ENCODE measurements at places on chromosomes 7 and 10.

DNA sequence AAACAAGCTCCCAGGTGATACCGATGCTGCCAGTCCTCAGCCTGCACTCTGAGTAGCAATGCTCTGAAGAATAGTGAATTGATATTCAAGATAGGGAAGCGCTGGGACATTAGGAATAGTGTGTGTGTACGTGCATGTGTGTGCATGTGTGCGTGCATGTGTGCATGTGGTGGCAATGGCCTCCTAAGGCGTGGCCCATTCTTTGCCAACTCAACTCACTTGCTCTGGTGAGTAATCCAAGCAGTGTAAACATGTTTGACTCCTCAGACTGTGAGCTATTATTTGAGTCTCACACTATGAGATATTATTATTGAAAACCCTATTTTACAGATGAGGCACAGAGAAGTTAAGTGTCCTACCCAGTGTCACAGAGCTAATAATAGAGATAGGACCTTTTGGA, 186.6 kb downstream of the RAB11FIP2 start:
- DNase-seq: no peak

DNA sequence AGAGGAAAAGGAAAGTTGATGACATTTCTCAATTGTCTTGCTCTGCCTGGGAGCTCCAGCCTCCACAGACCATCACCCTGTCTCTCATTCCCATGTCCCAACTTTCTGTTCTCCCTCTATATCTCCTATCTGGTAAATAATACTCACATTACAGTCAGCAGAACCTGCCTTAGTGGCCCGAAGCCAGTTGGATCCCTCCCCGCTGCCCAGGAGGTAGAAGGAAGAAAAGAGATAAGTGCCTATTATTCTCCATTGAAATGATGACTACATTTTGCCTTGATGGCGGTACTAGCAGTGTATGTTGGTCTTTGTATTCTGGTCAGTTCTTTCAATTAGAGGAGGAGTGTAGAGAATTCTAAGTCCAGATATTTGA, 91.9 kb downstream of the CSTF2T start:
- no peak for DNase-seq

- no peak for DNase-seq
Measured at GRCh38 chr10:1036341-1036791, 10.7 kb upstream of the IDI2 start.

DNA sequence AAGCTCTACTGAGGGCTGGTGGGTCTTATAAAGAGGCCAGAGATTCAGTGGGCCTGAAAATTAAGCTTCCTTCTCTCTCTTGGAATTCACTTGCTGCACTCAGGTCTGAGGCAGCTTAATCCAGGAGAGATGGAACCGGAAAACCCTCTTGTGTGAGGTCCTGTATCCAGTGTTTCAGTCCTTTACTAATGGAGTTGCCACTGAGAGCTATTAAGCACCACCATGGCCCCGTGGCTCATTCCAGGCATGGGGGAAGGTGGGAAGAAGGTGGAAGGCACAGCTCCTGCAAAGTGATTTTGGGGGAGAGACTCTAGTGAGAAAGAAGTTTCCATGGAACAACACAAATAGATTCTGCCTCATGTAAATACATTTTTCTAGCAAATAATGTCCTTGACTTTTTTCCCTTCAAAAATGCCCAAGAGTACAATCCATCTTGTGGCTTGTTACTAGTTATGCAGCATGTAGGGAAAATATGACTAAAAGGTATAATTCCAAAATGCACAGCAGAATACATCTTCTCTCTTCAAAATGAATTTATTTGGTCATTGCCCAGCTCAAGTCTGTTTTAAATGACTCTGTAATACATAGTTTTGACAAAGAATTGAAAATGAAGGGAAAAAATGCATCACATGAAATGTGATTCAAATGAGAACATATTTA, 46.7 kb upstream of the FOXI2 start:
- DNase-seq: no peak

DNA sequence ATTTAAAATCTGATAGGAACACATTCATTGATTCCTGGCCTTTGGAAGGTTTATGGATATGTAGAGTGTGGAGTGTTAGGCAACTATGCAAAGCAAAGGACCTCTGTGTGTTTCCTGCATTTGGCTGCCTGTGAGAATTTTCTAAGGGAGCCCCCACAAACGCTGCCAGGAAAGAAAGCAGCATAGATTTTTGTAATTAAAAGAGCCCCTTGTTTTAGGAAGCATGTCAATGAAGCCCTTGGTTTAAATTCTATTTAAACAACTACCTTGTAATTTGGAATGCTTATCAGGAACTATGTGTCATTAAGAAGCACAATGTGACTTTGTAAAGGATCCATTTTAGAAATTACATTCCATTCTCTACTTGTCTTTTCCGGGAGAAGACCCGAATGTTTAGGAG, 742.5 kb downstream of the NXPH1 start:
- DNase-seq: no peak

DNA sequence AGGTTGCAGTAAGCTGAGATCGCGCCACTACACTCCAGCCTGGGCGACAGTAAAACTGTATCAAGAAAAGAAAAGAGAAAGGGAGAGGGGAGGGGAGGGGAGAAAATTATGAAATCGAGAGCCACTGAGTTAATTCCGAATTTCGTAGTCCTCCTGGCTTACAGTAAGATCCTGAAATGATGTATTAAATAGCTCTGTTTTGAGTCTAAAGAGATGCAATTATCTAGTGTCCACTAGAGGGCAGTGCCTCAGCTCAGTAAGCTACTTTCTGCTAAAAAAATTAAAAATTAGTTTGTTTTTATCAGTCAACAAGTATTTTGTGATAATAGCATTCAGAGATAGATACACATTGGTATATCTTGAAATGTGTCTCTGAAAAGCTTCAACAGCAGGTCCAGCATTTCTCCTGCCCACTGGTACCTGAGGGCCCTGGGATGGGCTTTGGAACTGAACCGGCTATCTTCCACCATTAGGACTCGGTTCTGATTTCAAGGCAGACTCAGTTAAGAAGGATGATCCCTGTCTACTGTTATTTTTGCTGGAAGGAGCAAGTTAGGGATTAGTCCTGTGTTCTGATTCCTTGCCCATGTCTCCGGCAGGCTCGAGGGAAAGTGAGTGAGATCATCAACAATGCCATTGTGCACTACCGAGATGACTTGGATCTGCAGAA, 19.5 kb downstream of the TSPAN33 start:
- DNase-seq: no peak

DNA sequence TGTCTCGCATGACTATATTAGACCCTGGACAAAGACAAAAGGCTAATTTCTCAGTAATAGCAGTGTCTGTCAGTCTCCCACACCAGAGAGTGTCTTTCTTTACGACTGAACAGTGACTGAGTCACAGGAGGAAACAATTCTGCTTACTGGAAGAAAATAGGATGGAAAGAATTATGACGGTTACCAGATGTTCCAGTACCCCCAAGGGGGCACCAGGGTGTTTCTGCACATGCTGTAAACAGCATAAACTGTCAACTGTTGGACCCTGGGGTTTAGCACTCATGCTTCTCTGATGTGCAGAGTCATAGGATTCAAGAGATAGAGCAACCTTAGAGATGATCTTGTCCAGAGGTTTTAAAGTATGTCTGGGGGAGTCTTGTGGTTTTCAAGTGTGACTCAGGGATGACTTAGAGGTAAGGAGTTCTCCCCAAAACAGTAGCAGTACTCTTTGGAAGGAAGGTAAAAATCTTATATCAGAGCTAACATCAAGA, 291.7 kb downstream of the THSD7A start:
- no peak for DNase-seq

DNA sequence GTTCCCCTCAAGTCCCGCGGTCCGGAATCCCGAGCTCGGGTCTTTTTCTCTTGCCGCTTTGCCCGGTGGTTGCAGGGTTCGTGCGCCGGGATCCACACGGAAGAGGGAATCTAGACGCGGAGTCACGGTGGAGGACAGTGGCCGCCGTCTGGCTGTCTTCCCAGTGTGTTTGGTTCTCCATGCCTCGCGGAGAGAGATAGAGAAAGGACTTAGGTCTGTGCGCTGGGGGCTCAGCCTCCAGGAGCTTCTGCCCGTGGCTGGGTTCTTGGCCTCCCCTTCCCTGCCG, 1.6 kb downstream of the FFAR4 start:
- no peak for DNase-seq

DNA sequence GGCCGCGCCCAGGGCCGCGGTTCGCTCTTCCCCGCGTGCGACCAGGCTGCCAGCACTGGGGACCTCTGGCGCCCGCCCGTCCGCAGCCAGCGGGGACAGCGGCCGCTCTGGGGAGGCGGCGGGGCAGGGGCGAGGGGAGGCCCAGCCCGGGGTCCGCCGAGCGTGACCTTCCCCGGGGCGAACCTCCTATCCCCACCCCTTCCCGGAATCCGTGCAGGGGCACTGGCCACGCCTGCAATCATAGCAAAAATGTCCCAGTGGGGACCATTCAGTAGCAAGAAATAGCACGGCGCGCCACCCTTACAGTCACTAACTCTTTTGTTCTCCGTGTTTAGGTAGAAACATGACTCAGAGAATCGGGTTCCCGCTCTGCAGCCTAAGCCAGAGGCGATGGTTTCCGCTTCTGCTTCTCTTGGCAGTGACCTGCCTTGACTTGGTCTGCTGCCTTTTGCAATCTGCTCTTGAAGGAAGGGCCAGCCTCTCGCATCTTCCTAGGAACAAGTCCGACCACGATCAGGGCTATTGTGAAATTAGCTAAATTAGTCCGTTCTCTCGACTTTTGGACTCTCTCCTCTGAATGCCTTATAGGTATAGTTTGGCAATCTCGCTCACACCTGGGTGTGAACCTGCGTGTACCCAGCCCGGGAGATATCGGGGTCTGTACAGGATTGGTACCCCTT, 79.3 kb upstream of the ACBD5 start:
- peak; percentile 20 for DNase-seq

GRCh38 chr10:76991621-76992020, 646.0 kb downstream of the KCNMA1 start:
- no peak for DNase-seq

Measured in NCI-H2107 (cell line).